ENCODE measurements at places on chromosomes 4 and X.

DNA sequence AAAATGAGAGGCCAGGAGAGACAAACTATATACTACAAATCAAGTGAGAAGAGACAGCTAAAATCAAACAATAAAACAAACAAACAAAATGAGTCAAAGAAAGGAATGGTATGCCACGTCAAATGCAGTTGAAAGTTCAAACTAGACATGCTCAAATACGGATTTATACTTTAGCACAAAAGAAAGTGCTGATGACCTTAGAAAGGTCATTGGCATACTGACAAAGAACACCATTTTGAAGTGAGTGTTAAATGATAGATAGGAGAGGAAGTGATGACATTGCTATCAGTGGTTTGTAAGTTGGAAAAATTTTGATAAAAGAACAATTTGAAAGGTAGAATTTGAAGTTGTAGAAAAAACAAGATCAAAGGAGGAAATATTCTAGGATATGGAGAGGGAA, 55.3 kb downstream of the TECRL start:
- DNase-seq, result no peak

GRCh38 chr4:60544981-60545380, 655.1 kb upstream of the ADGRL3 start:
- no peak for DNase-seq

GRCh38 chr4:127445471-127445870, 187.3 kb upstream of the INTU start:
- DNase-seq, result no peak

DNA sequence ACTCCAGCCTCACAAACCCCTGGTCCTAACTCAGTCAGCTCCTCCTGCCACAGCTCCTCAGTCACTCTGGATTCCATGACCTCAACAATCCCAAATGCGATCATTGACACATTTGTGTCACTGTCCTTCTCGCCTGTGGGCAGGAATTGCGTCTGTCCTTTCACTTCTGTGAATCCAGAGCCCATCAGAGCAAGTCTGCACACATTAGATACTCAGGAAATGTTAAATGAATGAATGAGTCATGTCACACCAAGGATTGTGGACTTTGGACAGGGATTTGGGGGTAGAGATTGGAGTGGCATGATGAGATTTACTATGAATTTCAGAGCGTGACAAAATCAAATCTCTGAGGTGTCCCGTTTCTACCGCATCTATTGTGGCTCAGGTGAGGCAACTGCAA, 11.8 kb upstream of the CLDN24 start:
- DNase-seq, result no peak

DNA sequence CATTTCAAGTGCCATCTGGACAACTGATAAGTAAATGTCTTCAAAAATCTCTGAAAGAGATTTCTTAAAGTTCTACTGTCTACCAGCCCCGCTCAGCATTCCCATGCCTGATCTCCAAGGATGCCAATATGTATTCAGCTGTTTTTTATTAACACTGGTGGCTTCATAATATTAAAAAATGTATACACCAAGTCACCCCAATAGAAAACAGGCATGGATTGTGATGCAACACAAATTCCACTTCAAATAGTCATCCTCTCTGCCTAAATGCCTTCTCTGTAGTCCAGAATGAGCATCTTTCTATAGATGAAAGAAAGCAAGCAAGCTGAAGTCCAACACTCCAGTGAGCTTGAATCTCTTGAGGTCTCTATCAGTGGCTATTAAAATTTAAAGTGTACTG, 152.2 kb upstream of the PPARGC1A start:
- DNase-seq, result no peak

Measured in sigmoid colon (tissue), 7 donors.